ENCODE measurements at places on chromosomes 7 and 10.

- no peak for DNase-seq
These were observed 6.6 kb downstream of the MRPL43 start for GRCh38 chr10:100980711-100981110.

DNA sequence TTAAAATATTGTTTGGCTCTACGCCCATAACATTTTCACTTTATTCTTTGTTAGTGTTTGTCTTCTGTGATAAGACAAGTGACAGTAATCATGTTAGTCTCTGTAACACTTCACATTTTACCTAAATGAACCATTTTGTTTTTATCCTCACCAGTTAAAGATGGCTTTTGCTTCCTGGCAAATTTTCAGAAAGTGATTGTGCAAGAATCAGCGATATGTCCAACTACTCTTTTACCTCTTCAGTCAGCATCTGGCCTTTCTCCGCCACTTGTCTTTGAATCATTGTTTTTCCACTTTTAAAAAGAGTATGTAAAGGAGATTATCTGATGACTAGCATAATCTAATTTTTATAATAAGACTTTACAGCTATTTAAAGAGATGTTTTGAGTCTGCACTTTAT is 3.5 kb downstream of the DGKB start:
- DNase-seq, result no peak

DNA sequence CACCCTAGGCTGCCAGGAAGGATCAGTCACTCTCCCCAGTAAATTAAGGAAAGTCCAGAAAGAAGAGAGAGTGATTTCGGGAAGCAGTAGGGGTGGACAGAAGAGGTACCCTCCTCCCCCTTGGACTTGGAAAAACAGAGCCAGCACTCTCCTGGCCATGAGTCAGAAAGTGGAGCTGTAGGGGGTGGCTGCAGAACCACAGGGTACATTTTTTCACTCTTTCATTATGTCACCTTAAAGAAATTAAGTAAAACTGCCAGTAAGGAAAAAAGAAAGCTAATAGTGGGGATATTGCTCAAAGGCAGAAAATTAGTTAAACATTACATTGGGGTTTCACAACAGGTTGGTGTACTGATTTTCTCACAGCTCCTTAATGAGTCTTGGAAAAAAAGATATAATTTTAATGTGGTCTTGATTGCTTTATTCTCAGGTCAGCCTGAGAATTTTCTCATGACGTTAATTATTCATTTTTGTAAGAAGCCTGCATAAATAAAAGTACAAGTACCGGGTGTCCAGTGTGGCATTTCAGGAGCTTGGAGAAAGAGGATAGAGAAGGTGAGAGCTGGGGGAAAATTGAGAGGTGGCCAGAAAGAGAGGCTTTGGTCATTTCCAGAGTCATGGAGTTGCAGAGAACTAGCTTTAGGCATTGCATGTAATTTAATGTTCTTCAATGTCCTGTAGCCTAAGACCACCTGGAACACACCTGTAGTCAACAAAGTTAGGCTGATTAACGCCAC is 23.2 kb upstream of the AOAH start:
- no peak for DNase-seq

- no peak for DNase-seq
These were observed 67.8 kb downstream of the CREM start for GRCh38 chr10:35194471-35194870.

GRCh38 chr7:137482466-137482865 is 138.9 kb upstream of the PTN start:
- DNase-seq, result no peak

DNA sequence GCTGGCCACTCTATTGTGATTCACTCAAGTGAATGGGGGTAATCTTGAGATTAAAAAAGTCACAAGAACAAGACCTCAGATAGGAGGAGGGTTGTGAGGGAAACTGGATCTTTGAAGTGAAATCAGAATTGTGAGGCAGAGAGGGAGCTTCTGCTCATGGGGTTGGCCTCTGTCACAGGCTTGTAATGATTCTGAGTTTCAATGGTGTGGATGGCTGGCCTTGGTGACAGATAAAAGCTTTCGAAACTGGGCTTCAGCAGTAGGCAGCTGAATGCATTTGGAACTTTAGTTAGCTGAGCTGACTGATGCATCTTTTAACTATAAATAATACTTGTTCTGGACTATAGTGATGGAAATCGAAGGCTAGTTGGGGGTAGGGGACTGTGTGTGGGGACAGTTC is 12.2 kb downstream of the TAS2R60 start:
- DNase-seq, result no peak

GRCh38 chr7:139620676-139621344 is 97.3 kb downstream of the CLEC2L start:
- no peak for DNase-seq

DNA sequence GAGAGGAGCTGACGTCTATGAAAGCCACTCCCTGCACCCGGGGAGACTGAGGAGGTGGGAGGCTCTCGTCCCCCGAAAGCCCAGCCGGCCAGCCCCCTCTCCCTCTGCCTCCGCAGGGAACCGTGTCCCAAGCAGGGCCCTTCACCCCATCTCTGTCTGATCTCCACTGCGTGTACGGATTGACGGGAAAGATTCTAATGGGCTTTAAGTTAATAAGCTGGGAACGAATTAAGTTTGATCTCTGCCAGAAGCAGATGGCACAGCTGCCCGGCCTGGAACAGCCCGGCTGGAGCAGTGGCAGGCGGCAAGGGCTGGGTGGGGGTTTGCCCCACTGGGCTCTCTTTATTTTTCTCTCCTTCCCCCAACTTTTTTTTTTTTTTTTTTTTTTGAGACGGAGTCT is 6.1 kb upstream of the SLC29A4 start:
- no peak for DNase-seq

DNA sequence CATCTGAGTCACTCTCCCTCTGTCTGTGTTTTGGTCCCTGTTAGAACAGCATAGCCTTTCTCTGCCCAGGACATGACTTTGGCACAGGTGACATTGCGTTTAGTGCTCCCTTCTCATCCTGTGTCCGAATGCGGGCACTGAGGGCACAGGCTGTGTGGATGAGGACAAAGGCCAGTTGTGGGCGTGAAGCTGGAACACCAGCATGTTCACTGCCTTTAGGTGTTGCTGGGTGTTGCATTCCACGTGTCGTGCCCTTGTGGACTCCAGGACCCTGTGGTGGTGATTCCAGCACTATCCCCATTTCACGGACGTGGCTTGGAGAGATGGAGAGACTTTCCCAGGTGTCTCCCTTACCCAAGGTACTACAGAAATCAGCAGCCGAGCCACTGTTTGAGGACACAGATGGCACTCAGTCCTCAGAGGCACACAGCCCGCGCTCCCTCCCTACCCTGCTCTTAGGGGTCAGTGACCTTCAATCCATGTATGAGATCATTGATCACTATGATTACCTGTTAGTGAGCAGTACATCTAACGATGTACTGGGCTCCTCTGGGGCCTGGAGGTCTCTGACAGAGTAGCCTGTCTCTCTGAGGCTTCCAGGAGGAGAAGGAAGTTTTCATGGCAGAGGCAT is 917 bp upstream of the CNPY1 start:
- no peak for DNase-seq

DNA sequence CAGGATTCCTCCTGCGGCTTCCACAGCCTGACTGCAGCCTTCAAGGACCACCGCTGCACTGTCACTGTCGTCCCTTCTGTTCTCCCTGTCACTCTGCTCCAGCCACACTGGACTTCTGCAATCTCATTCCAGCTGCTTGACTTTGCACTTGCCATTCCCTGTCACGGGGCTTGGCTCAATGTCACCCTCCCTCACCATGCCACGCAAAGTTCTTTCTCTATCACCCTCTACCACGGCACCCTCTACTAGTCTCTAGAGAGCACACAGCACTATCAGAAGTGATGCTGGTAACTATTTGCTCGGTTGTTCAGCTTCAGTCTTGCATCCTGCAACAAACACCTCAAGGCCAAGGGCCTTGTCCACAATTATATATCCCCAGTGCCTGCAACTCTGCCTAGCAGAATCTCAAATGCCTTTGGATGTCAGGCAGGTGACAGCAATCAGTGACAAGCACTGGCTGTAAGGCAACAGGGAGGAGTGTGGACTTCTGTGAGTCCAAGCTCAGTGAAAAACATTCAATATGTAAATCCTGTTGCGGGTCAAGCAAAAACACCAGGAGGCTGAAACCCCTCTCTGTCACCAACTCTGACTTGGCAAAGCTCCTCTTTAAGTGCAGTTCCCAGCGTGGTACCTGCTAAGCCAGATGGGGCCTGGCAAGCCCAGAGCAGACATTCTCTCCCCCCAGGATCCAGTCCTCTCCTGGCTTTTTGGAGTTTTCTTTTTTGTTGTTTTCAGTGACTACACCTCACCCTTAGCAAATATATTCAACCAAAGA is 259.9 kb downstream of the FGFR2 start:
- no peak for DNase-seq

DNA sequence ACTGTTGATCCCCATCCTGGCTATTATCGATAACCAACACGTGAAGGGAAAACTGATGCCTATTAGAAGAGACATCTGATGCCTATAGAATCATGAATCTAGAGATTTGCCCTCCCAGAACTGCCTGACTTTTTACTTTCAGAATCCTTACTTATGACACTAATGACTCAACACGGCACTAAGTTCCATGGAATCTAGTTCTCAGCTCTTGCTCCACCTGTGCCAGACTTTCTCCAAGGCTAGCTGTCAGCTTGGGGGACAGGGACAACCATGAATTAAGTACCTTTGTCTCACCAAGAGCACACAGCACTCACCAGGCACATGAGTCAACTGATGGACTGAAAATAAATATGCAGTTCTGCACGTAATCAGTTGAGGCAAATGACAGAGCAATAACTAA is 184.2 kb downstream of the FRMD4A start:
- no peak for DNase-seq

DNA sequence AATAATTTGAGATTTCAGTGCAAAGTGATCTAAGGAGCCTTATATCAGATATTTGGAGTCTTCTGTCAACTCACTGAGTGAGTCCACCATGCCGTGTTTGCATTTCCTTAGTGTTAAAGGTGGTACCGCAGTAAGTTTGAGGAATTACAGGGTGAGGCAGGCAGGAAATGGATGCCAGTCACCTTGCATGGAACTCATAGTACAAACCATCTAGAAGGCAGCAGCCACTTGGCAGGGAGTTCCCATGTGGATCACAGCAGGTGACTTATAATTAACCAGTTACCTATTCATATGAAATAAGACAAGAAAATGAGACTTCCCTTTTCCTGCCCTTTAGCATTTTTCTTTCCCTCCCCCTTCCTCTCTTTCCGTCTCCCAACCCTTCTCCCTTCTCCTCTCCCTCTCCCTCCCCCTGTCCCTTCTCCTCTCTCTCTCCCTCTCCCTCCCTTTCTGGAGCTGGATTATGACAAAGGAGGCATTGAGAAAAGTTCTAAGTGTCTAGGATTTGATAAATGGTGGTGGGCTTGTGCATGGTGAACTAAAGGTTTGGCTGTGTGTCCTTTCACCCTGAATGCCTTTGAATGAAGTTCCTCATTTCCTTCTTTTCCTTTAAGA is 94.1 kb downstream of the LRRC4 start:
- no peak for DNase-seq

DNA sequence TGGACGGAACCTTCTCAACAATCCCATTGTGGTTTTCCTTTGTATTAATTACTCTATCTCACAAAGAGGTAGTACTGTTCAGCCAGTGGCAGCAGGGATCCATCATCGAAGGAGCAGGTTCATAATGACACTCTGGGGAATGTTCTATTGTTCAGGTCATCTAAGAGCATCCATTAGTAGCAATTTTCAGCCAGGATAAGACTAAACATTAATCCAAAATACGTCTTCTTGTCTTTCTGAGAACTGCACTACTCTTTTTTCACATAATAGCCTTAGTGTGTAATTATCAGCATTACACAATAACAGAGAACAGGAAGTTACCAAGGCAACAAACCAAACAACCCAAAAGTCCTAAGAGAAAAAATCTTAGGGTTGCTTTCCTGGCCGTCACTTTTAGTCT is 259.5 kb upstream of the VWC2 start:
- no peak for DNase-seq

DNA sequence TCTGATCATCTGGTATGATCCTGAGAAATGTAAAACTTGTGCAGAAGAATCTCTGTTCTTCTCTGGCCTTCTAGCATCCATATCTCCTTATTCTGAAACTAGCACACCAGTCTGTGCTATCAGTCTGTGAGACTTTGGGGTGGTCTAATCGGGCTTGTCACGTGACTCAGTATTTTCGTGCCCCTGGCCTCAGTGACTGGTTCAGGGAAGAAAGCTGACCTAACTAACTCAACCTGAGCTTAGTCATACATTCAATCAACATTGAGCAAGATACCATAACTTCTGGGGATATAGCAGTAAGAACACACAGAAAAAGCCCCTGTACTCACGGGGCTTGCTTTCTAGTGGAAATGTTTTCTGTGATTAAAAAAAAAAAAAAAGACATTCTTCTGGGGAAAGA is 109.3 kb downstream of the DKK1 start:
- DNase-seq, result no peak

DNA sequence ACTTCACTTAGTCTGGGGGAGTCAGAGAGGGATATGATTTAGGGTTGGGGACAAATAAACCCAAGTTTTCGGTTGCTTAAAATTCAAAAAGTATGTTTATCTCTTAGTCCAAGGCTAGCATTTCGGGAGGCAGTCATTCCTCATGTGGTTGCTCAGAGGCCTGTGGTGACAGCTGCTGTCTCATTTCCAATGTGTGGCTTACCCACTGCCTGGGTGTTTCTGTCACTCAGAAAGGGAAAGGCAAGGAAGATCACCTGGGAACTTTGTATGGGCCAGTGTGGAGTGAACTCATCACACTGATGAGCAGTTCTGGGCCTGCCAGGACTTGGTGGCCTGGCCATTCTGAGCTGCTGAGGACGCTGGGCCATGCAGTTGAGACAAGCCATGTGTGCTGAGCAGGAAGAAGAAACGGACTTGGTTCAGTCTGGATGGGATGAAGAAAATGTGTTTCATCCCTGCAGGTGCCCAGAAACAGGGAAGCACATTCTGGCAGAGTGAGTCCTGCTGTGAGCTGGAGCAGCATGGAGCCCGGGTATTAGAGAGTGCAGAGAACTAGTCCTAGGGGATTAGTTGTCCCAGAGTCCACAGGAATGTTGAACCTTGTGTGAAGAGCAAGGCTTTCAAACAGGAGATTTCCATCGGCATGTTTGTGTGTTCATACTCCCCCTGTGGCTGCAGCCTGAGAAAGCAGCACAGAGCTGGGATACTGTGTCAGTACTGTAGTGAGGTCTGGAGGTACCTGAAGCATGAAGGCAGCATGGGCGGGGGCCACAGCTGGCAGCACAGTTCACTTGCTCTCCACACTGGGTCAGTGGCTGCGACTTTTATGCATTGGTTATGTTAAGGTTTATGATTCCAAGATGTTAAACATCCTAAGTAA is 211.1 kb upstream of the IGFBP3 start:
- no peak for DNase-seq

Data from activated naive CD8-positive, alpha-beta T cell treated with anti-CD3 and anti-CD28 coated beads, Interleukin-2, amount 50 U/mL, for 16 hours (primary cell).